ENCODE measurements at places on chromosomes 6 and 20.

GRCh38 chr6:143811501-143812157 lies 31.5 kb upstream of the LTV1 start:
- no peak for DNase-seq

DNA sequence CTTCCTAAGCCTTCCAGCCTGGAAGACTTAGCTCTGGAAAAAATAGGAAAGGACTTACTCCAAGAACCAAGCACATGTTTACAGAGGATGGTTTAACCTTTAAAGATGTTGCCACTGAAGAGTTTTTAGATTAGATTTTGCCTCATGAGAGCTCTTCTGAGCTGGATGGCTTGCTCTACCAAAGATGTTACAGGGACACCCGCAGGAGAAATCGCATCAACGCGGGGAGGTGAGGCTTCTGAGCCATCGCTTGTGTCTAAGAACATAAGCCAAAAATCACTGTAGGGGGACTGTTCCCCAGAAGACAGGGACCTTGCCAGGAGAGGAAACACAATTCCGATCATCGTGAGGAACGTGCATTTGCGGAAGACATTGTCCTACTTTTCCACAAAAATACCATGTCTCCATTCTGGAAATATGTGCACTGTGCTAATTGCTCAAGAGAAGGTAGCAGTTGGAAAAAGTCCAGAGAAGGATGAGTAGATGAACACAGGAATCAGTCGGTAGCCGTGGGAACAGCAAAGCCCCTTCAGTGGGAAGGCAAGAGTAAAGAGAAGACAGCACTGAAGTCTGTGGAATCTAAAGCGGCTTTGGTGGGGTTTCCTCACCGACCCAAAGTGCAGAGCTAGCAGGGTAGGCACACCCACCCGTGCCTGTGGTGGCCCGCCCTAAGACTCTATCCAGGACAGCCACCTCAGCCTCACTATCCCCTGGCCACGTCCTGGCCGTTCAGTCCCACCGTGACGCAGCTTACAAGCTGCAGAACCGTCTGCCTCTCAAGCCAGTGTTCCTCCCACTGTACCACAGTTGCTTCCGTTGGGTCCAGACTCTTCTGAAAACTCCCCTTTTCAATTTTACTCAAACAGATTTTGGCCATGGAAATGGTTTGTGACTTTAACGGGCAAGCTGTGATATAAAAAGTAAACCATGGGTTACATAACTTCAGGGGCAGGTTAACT lies 334.8 kb downstream of the NRN1 start:
- no peak for DNase-seq

- no peak for DNase-seq
Observed at GRCh38 chr20:35171753-35172433, at the start of gene PROCR. PROCR (plus strand) TSS chr20:35172072; CDS start chr20:35172155, 83 bp downstream.

DNA sequence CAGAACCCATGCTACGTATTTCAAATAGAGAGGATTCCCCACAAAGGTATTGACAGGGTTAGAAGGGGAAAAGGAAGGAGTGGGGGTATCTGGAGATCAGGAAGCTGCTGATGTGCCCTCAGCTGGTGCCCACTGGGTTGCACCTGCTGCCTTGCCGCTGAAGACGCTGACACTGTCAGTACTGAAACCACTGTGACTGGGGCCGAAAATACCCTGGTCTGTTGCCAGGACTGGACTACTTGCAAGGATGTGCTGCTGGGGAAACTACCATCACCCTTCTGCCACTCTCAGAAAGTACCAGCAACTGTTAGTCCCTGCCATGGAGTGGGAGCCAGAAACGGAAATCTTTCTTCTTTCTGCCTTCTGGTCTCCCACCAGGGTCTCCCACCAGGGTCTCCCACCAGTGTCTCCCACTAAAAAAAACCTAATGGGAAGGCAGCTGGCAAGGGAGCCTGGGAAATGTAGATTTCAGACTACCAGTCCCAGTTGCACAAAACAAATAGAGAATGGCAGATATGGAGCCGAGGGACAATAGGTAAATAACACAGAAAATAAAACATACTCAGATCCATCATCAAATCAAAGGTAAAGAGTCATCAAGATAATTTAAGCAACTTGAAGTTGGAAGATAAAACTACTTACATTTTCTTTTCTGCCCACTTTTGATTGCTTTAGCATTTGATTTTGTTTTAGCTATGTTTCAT lies 204.8 kb downstream of the TPBG start:
- DNase-seq: no peak

GRCh38 chr20:46649650-46649949 lies 1.7 kb downstream of the SLC13A3 start:
- DNase-seq: no peak
